B cell (primary cell): ENCODE measurements at places on chromosomes 1 and 21.

- DNase-seq = no peak
- no peaks in the 10 kb centered on the region for H3K4me1 ChIP-seq
- no peaks in the 10 kb centered on the region for H3K27me3 ChIP-seq
- H3K4me3 ChIP-seq = no peak overlapping the region
Observed at GRCh38 chr1:81174052-81174451, 626.7 kb upstream of the ADGRL2 start.

GRCh38 chr1:228488818-228489674 lies 1.9 kb downstream of the RNF187 start:
- H3K4me1 ChIP-seq = peaks cover 14% of the 10 kb centered on the region
- peaks cover 34% of the 10 kb centered on the region for H3K36me3 ChIP-seq

GRCh38 chr1:85596531-85596930 lies 16.0 kb downstream of the CCN1 start:
- H3K36me3 ChIP-seq = no peaks in the 10 kb centered on the region
- no peaks in the 10 kb centered on the region for H3K27me3 ChIP-seq
- no peaks in the 10 kb centered on the region for H3K4me1 ChIP-seq
- H3K4me3 ChIP-seq = no peak overlapping the region

- H3K27me3 ChIP-seq = no peaks in the 10 kb centered on the region
- H3K4me1 ChIP-seq = no peaks in the 10 kb centered on the region
- H3K36me3 ChIP-seq = no peaks in the 10 kb centered on the region
- H3K4me3 ChIP-seq = no peak overlapping the region
- no peak overlapping the region for H3K27ac ChIP-seq
Observed at GRCh38 chr1:185788386-185788785, 54.2 kb downstream of the HMCN1 start.

- H3K27me3 ChIP-seq = peaks cover 7% of the 10 kb centered on the region
- H3K4me3 ChIP-seq = no peak overlapping the region
- H3K27ac ChIP-seq = no peak overlapping the region
- DNase-seq = no peak
- H3K4me1 ChIP-seq = peaks cover 5% of the 10 kb centered on the region
- H3K36me3 ChIP-seq = no peaks in the 10 kb centered on the region
Observed at GRCh38 chr1:41492341-41492848, 7.9 kb upstream of the EDN2 start.

- DNase-seq = no peak
- H3K4me1 ChIP-seq = peaks cover 28% of the 10 kb centered on the region
- no peak overlapping the region for H3K27ac ChIP-seq
Observed at GRCh38 chr1:181112071-181112929, 23.8 kb downstream of the IER5 start.

DNA sequence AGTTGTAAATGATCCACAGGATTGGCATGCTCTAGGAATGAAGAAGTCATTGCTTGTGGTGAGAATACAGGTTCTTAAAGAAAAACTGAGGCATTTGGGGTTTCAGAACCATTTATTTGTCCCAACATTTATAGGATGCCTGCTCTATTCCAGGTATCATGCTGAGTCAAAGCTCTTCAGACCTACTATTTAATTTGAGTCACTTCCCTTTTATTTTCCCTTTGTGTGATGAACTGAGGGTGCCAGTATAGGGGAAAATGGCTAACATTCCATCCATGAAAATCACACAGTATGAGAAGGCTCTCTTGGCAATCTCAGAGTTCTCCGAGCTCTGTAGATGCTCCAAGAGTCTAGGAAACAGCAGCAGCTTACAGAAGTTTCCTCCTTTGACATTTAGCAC lies 110.4 kb downstream of the RNF220 start:
- no peak for DNase-seq
- H3K27me3 ChIP-seq = no peaks in the 10 kb centered on the region
- no peaks in the 10 kb centered on the region for H3K36me3 ChIP-seq
- H3K4me3 ChIP-seq = no peak overlapping the region
- peaks cover 59% of the 10 kb centered on the region for H3K4me1 ChIP-seq
- H3K27ac ChIP-seq = no peak overlapping the region
